Glomerular endothelial cell (primary cell): ENCODE measurements at places on chromosomes 4 and X. TPM values are rescaled to one million over a fixed set of nuclear protein-coding genes. Genes with fewer than 3 reads are reported as not detected.

FAM236B gene
- total RNA-seq: not detected in 2 replicates

- DNase-seq: no peak
These were observed 4.8 kb upstream of the TENM3 start for GRCh38 chr4:182238355-182238931.

- no peak for DNase-seq
These were observed 899 bp upstream of the TMPRSS11D start for GRCh38 chr4:67884701-67885100.

MUC7 gene
- total RNA-seq: not detected in 2 replicates

DNA sequence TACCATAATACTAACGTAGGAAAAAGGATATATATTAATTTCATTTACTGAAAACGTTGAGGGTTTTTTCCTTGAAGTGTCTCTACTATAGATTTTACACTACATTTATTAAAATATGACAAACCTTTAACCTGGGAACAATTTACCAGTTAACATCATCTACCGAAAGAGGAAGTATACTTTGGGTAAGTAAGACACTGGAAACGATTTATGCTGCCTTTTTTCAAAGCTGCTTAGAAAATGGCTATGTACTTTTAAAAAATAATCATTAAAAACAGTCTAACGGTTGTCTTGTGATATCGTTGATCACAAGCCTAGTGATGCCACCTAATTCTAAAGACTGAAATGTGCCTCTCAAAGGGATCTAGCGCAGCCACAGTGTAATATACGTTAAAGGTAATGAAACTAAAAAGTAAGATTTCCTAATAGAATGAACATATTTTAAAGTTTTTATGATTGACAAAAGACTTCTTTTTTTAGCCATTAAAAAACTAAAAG is 50.4 kb downstream of the STX18 start:
- no peak for DNase-seq

- DNase-seq: no peak
These were observed 60.7 kb upstream of the NXF3 start for GRCh38 chrX:103153661-103154060.

DNA sequence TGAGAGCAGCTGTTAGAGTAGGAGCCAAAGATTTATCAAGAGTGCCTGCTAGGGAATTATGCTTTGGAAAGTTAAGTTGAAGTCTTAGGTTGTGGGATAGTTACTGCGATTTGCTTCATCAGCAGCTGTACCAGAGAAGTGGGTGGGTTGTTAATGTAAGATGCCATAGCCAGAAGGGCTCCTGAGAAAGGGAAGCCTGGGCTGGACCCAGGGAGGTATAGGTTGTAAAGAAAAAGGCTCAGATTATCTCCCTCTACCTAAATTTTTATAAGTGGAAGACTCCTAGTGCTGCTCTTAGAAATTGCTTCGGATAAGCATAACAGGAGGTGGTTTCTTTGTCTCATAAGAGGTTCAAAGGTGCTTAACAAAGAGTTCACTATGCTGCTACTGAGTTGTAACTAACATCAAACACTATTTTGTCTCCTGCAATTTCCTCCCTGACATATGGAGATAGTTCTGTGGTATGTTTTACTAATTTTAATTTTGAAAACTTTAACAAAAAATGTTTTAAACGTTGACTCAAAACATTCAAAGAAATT is 356.9 kb downstream of the DTHD1 start:
- DNase-seq: no peak
